GM23248 (cell line): ENCODE measurements at places on chromosomes 12 and 14. TPM values are rescaled to one million over a fixed set of nuclear protein-coding genes. Genes with fewer than 3 reads are reported as not detected.

Gene OR4N5
- total RNA-seq: not detected in 2 replicates

- H3K4me1 ChIP-seq: peaks cover 4% of the 10 kb centered on the region; the same call in 1 of the 2 replicates
- H3K36me3 ChIP-seq: no peaks in the 10 kb centered on the region
- no peaks in the 10 kb centered on the region for H3K27me3 ChIP-seq
- peak overlapping the region; percentile 91 for H3K4me3 ChIP-seq
- no peak overlapping the region for H3K27ac ChIP-seq
- DNase-seq: peak; percentile 47
Measured at GRCh38 chr12:132710043-132710404, 618 bp upstream of the PGAM5 start.

- H3K27ac ChIP-seq: peak overlapping the region; percentile 59
- peaks cover 20% of the 10 kb centered on the region for H3K4me1 ChIP-seq
- H3K4me3 ChIP-seq: 0 out of 2 replicates have a peak overlapping the region, but pooled peaks have one; percentile 2
- 0 out of 2 replicates have a peak, but pooled peaks cover 5% of the 10 kb centered on the region for H3K36me3 ChIP-seq
- DNase-seq: peak; percentile 85
Measured at GRCh38 chr14:45199230-45199629, 53.8 kb downstream of the MIS18BP1 start.

DNA sequence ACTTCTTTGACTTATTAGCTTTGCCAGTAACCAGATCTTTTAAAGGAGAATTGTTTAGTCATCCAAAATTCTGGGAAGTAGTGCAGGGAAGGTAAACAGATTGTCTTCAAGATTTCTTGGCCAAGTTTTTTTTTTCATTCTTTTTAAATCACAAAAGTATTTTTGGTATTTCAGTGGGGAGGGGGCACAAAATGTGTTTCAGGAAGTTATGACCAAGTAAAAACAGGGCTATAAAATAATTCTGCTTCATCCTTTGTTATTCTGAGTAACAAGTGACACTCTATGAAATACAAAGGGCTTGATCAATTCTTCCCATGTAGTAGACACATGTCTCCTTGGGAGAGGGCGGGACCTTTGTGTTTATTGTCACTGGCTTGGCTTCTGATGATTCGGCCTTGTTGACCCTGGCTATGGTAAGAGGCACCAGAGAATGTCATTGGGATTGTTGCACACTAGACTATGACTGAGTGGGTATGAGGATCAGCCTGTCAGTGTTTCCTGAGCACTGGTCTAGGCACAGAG lies 55.4 kb downstream of the SUSD6 start:
- peaks cover 45% of the 10 kb centered on the region for H3K4me1 ChIP-seq
- peak; percentile 66 for DNase-seq
- no peaks in the 10 kb centered on the region for H3K27me3 ChIP-seq
- H3K27ac ChIP-seq: peak overlapping the region; percentile 86
- H3K36me3 ChIP-seq: no peaks in the 10 kb centered on the region

GRCh38 chr12:15697201-15697600 lies 92.0 kb downstream of the EPS8 start:
- no peak overlapping the region for H3K27ac ChIP-seq
- peaks cover 62% of the 10 kb centered on the region for H3K4me1 ChIP-seq
- no peaks in the 10 kb centered on the region for H3K27me3 ChIP-seq

DNA sequence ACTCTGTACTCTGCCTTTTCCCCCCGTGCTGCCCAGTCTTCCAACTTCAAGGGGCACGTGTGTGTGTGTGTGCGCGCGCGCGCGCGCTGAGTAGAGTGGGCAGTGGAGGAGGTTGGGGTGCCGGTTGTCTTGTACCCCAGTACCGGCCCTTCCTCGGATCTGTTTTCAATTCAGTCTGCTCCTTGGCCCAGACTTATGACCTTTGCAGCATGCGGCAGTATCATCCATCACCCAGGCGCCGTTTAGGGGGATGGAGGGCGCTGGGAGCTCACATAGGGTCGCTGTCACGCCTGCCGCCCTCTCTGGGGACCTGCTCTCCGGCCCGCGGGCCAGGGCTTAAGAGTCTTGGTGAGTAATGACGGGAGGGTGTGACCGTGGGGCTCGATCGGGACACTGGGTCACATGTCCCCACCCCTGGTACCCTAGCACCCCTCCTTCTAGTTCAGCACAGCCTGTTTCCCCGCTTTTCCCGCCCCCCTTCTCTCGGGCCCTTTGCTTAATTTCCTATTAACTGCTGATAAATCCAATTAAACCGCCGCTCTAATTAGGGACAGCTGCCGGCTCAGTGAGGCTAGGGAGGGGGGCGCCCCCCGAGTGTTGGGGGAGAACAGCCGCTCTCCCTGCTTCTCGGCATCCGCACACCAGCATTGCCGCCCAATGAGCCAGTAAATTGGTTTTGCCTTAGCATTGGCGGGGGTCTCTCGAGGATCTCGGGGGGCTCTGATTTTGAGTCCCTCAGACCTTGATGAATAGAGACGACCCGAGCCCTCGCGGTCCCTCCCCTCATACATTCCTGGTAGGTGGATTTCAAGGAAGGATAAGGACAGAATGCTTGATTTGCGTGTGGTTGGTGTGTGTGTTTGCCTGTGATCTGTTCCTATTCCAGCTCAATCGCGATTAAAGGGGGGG lies 9.3 kb downstream of the STAC3 start:
- DNase-seq: peak; percentile 44
- peaks cover 23% of the 10 kb centered on the region for H3K4me1 ChIP-seq
- H3K27me3 ChIP-seq: no peaks in the 10 kb centered on the region
- no peak overlapping the region for H3K27ac ChIP-seq
- peak overlapping the region; percentile 96 for H3K4me3 ChIP-seq

GRCh38 chr14:104100171-104101085 lies 14.9 kb downstream of the ASPG start:
- H3K4me1 ChIP-seq: no peaks in the 10 kb centered on the region
- H3K4me3 ChIP-seq: no peak overlapping the region
- no peak overlapping the region for H3K27ac ChIP-seq
- DNase-seq: no peak

Gene TMEM63C
- total RNA-seq: not detected in 2 replicates

GRCh38 chr14:92728759-92729364 lies 19.6 kb downstream of the LGMN start:
- H3K4me1 ChIP-seq: peaks cover 3% of the 10 kb centered on the region; the same call in 1 of the 2 replicates
- no peak overlapping the region for H3K4me3 ChIP-seq
- 0 out of 2 replicates have a peak, but pooled peaks cover 6% of the 10 kb centered on the region for H3K36me3 ChIP-seq
- no peak for DNase-seq
- no peak overlapping the region for H3K27ac ChIP-seq

GRCh38 chr14:94355191-94355794 lies 32.2 kb upstream of the SERPINA6 start:
- H3K36me3 ChIP-seq: no peaks in the 10 kb centered on the region
- H3K27ac ChIP-seq: no peak overlapping the region
- H3K4me3 ChIP-seq: no peak overlapping the region
- no peaks in the 10 kb centered on the region for H3K27me3 ChIP-seq
- no peaks in the 10 kb centered on the region for H3K4me1 ChIP-seq

- no peaks in the 10 kb centered on the region for H3K27me3 ChIP-seq
- H3K4me1 ChIP-seq: peaks cover 24% of the 10 kb centered on the region
- H3K36me3 ChIP-seq: no peaks in the 10 kb centered on the region
Measured at GRCh38 chr12:89389755-89390661, 37.7 kb upstream of the DUSP6 start.
